ENCODE measurements at places on chromosomes 12 and 14.

GRCh38 chr12:79881351-79881750 lies 53.5 kb downstream of the PPP1R12A start:
- DNase-seq: no peak

- DNase-seq: no peak
Observed at GRCh38 chr12:29773076-29773475, 10.7 kb downstream of the TMTC1 start.

GRCh38 chr14:69572030-69572840 lies 2.4 kb downstream of the CCDC177 start:
- no peak for DNase-seq

GRCh38 chr14:74879427-74880182 lies 2.1 kb upstream of the DLST start:
- no peak for DNase-seq

- no peak for DNase-seq
Observed at GRCh38 chr12:45745861-45746277, 16.4 kb downstream of the ARID2 start.

DNA sequence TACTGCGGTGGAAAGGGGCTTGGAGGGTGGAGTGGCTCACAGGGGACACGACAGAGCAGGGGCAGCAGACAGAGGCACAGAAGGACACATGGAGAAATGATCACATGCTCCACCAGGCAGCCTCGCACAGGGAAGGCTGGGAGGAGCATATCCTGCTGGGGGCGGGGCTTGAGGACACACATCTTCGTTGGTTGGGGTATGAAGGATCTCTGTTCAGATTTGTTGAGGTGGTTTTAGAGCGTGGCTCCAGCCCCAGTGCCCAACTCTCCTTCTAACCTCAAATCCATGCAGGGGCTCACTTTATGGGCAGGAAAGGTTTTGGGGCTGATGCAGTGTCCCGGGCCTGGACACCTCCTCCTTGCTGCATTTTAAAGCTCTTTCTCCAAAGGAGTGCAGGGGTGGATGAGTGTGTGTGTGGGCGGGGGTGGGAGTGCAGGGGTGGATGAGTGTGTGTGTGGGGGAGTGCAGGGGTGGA lies 733 bp upstream of the P3H3 start:
- DNase-seq: no peak

DNA sequence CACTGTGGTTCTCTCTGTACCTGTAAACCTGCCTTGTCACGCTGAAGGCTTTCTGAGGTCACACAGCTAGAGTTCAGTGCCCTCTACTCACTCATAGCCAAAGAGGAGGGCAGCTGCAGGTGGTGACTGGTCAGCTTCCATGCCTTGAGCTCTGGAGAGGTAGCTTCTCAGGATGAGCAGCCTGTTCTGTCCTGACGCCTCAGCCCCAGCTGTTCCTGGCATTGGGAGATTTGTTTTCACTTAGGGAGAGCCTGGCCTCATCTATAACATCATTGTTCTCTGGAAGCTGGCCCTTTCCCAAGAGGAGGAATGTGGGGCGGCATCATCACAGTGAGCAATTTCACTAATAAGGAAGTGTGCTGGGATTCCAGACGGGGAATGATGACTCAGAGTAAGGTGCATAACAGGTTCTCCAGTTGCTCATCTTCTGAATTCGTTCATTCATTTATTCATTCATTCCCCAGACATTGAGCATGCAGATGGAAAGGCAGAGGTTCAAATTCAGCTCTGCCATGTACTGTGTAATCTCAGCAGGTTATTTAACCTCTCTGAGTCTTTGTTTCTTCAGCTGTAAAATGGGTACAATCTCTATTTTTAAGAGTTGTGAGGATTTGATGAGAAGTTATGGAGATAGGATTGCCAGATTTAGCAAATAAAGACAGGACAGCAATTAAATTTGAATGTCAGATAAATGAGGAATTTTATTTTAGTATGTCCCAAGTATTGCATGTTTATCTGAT lies 255.8 kb upstream of the CRY1 start:
- DNase-seq: peak; percentile 97

DNA sequence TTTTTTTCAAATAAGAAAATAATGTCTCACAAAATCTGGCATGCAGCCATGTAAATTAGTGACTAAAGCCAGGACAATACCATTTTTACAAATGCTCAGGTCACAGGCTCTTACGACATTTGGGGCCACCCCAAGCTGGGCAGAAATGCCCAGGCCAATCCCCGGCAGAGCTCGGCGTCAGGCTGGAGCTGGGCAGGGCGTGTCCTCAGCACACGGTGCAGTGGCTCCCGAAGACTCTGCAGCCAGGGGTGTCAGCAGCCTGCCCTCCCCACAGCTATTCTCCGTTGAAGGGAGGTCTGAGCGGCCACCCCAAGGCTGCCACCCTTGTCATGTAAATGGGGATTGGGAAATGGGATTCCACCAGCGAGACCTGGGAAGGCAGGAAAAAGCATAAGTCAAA lies 158.6 kb downstream of the DICER1 start:
- DNase-seq: no peak

- DNase-seq: no peak
Observed at GRCh38 chr12:92337128-92337527, 191.5 kb upstream of the BTG1 start.

DNA sequence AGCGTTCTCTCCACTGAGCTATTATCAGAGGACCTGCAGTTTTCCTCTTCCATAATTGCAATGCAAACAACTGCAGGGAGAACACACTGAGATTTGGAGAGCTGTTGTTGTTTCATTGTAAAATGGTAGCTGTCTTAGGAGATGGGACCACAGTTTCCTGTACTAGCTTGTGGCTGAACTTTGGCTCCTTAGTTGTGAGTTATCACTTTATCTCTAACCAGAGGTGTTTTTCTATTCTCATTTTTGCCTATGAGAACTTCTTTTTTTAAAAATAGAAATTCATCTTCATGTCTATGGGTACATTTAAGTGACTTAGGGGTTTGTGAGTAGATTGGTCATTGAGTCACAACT lies 216.5 kb downstream of the SLC38A4 start:
- DNase-seq: no peak

DNA sequence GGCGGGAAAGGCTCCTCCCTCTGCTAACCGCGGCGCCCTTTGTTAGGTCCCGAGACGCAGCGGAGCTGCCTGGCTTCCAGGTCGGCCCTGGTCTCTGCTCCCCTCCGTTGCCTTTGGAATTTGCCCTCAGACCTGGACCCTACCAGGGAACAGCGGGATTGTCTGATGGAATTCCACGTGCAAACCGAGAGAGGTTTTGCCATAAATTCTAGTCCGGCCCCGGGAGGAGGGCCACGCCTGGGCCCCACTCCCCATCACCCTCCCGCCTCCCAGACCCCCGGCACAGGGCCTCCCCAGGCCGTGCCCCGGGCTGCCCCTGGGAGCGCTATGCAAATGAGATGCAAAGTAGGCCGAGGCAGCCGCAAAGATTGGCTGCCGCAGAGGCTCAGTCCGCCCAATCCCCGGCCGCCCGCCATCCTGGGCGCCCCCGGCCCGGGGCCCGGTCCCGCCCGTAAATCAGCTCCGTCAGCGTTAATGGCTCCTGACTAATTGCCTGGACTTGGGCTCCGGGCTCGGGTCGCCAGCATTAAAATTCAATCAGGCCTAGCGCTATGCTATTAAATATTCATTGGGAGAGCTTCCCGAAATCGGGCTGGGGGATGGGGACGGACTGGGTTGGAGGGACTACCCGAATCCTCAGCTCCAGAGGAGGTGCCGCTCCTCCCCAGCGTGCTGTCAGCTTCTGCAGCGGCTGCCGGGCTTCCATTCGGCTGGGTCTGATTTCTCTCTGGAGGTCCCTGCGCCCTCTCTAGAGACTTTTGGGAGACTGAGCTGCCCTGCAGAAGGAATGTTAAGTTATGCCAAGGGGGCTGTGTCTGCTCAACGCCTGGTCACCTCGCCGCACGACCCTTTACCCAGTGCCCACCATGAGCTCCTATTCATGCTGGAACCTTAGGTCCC lies 15.7 kb upstream of the FIGNL2 start:
- no peak for DNase-seq

- no peak for DNase-seq
Observed at GRCh38 chr12:87991483-87991882, 37.7 kb downstream of the C12orf50 start.

DNA sequence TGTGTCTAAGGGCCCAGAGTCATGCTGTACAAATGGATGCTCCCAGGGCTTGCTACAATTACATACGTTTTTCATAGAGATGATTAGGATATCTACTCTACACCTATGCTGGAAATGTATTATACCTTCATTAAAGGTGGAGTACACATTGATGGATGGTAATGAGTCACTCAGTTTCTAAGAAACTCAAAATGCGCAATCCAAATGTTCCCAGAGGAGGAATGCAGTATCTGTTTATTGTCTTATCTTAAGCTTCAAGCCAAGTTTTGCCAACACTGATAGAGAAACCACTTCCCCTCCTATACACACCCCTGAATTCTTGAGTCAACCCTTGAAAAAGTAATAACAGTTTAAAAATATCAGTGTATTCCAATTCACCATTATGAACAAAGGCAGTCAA lies 266.6 kb upstream of the FAR2 start:
- DNase-seq: no peak

GRCh38 chr12:4135919-4136605 lies 137.5 kb upstream of the CCND2 start:
- DNase-seq: no peak

DNA sequence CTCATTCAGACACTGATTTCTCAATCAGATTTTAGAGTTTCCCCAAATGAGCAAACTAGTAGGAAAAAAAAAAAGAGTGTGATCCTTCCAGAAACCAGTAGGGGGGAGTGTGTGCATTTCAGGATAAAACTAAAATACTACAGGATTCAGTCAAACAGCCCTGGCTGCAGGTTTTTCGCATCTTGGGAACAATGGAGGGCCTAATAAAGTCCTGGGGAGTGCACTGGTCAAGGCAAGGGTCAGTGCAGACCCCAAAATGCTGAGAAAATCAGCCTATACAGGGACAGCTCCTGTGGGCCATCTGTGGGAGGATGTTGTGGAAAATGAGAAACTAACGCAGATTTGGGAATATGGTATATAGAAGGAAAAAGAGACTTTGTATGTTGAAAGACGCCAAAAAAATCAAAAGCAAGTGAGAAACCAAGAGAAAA lies 22.2 kb upstream of the ABCD4 start:
- no peak for DNase-seq

GRCh38 chr14:37544407-37544806 lies 50.6 kb downstream of the FOXA1 start:
- no peak for DNase-seq

DNA sequence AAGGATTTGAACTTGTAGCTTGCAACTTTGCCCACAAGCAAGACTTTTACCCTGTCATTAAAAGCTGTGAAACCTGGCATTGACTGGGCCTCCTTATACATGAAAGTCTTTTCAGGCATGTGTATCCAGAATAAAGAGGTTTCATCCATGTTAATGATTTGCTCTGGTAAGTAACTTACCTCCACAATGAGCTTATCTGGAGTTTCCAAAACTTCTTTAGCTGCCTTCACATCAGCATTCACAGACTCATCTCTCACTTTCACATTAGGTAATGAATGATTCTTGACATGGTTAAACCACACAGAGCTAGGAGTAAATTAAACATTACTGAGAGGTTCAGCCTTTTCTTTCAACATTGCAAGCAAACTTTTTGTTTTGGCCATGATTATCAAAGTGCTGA lies 234.4 kb upstream of the CLEC14A start:
- no peak for DNase-seq

DNA sequence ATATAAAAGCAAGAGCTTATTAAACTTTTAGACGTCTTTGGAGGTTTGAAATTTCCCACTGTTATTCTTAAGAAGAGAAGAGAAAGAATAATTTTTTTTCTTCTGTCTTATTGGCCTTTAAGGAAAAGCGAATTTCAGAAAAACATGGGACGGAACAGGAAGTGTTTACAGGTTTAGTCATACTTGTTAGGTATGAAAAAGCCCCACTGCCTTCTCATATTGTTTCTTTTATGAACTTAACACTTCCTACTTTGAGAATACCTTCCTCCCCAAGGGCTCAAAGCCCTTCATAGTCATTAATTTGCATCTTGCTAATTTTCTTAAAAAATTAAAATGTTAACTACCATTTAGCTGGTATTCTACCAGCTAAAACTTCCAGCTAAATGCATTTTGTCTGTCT lies 82.0 kb downstream of the ETV6 start:
- no peak for DNase-seq

DNA sequence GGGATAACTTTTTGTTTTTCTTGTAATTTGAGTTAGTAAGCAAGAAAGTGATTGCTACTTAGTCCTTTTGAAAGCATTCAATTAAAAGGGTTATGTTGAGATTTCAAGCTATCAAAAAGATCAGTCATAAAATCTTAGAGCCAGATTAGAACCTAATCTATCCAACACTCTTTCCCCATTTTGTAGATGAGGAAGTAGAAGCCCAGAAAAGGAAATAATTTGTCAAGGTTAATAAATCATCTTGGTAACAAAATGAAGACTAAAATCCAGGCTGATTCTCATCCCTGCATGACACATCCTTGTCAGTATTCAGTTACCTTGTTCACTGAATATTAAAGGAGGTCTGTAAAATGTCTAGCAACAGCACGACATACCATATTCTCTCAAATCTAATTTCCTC lies 26.5 kb downstream of the PPP1R13B start:
- no peak for DNase-seq

- DNase-seq: no peak
Observed at GRCh38 chr12:92634730-92635129, 68.1 kb upstream of the PLEKHG7 start.

DNA sequence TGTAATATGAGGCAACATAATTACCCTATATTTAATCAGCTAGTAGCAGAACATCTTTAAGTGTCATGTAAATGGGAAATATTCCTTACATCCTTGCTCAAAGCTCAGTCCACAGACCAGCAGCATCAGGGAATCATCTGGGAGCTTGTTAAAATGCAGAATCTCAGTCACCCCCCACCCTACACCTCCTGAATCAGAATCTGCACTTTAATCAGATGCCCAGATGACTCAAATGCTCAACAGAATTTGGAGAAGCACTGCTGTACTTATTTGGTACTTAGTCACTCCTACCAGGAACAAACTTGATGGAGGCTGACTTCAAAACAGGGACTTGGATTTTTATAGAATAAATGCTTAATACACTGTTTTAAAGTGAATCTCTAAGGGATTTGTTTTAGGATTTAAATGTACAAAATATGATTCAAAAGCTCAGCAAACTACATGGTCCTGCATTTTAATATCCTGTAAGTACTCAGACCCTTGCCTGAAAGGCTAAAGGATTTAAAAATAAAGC lies 96.5 kb downstream of the ARMH4 start:
- DNase-seq: no peak

DNA sequence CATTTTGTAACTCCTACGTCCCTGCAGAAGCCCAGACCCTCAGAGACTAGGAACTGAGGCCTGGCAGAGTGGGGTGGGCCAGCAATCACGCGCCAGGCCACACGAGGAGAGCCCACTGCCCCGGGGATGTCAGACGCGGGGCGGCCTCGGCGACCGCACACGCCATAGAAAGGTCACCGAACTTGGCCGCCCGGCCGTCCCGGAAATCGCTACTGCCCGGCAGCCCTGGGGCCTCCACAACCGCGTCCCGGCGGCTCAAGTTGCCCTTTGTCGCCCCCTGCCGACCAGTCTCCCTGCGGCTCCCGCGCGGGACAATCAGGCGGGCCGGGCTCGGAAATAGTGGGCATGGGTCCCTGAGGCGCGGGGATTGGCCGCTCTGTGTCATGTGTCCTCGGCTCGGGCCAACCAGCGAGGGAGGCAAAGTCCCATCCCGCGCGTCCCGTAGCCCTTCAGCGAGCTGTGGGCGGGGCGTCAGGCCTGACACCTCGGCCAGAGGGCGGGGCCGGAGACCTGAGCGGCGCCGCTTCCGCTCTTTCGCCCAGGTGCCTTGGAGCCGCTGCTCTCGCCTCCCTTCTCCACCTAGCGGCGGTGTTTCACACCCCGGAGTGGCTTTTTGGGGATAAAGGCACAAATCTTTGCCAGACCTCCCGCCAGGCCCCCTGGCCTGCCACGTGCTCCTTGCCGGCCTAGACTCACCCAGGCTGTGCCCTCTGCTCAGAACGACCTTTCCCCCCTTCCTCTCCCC lies 33.4 kb upstream of the DEGS2 start:
- DNase-seq: peak; percentile 82

All from kidney epithelial cell (primary cell).